ENCODE measurements at places on chromosomes 3 and 15. TPM values are rescaled to one million over a fixed set of nuclear protein-coding genes. Genes with fewer than 3 reads are reported as not detected.

MST1R gene
- total RNA-seq = 0.84 TPM

GMPS gene
- 126 TPM for total RNA-seq

GRCh38 chr15:100560323-100560722, 31.6 kb upstream of the CERS3 start:
- DNase-seq = no peak

GRCh38 chr3:83770664-83771402, 1188.0 kb upstream of the CADM2 start:
- no peak for DNase-seq

DNA sequence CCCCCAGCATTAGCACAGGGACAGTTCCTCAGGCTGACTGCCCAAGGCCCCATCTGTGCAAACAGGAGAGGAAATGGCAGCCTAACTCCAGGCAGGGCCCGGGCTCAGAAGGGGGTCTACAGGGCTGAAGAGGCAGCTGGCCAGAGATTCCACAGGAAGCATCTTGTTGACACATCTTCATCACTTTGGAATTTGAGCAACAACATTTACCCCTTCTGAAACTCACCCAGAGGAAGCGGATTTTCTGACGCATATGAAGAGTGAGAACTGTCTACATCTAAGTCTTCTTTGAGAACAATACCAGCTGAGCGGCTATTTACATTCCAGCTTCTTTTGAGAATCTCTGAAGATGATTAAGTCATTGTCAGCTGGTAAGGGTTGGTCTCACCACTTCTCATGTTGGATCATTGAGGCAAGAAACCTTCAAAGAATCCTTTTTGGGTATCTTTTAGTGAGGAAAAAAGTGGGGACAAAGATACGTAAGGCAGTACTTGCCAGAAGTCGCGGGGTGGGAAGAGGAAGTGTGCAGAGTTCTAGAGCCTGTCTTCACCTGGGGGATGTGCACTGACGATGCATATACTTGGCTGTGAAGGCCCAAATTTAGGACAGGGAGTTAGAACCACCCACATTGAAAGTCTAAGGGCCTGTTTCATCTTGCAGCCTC, 25.4 kb upstream of the SRP14 start:
- DNase-seq = peak; percentile 29
